Stimulated activated CD8-positive, alpha-beta memory T cell treated with anti-CD3 and anti-CD28 coated beads, Interleukin-2, amount 100 ng/mL, for 48 hours (primary cell): ENCODE measurements at places on chromosomes 5 and 9.

GRCh38 chr5:123549256-123549904, 37.4 kb downstream of the CSNK1G3 start:
- peak; percentile 10 for DNase-seq

GRCh38 chr5:15837551-15838289, 337.7 kb downstream of the FBXL7 start:
- DNase-seq: no peak

GRCh38 chr5:177447066-177447610, 524 bp downstream of the PRR7 start:
- peak; percentile 51 for DNase-seq

GRCh38 chr9:73149371-73150067, 2.1 kb upstream of the ANXA1 start:
- DNase-seq: no peak

GRCh38 chr9:135787776-135788575, 86.0 kb downstream of the KCNT1 start:
- no peak for DNase-seq

DNA sequence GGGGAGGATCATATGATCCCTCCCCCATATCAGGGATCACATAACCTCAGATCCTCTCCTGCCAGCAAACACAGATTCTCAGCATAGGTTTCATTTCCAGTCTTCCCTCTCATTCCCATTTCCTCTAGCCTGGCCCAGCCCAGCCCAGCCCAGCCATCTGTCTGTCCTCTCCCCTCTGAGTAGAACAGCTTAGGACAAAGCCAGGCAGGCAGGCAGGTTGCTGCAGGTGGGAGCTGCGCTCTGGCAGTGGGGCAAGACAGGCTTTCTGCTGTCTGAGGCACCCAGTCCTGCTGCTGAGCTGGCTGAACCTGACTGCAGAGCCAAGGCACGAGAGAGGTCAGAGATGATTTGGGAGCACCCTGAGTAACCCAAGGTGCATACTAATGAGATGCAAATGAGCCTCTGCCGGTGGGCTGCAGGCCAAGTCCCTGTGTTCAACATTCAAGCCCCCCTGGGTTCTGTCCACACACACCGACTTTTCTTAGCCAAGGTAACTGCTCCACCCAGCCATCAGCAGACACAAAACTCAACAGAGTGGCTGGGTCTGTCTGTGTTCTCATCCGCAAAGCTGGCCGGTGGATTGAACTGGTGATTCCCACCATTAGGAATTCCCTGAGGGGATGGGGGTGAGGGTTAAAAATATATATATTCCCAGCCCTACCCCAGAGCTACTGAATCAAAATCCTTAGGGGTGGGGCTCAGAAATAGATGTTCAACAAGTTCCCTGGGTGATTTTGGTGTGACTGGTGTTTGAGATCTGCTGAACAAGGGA, 9.1 kb downstream of the FAT2 start:
- no peak for DNase-seq

DNA sequence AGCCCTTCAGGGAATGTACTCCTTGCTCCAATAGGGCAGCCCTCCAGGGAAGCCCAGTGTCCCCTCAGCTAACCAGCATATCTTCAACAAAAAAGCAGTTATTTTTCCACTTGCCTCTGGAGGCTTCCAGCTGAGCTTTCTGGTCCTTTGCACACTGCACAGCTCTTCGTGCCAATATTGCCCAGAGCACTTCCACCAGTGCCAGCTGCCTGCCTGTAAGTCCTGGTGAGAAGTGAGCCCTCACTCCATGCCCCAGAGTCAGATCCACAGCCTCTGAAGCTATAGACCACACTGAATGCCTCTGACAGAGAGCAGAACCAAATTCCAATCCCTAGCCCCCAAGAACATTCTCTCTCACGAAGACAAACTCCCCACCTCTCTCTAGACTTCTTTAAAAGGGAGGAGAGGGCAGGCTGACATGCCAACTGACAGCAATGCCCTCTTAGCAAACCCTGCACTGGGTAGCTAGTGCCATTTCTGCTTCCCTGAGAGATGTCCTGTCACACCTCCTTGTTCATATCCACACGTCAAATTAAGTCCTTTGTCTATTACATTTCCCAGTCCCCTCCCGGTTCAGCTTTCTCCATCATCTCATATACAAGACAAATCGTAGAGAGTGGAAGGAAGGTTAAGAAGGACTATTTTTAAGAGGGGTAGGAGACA, 12.7 kb upstream of the HEXB start:
- DNase-seq: no peak

GRCh38 chr9:92639124-92639523, 30.8 kb downstream of the IPPK start:
- DNase-seq: no peak

GRCh38 chr5:128539038-128539429, 989 bp upstream of the FBN2 start:
- no peak for DNase-seq

DNA sequence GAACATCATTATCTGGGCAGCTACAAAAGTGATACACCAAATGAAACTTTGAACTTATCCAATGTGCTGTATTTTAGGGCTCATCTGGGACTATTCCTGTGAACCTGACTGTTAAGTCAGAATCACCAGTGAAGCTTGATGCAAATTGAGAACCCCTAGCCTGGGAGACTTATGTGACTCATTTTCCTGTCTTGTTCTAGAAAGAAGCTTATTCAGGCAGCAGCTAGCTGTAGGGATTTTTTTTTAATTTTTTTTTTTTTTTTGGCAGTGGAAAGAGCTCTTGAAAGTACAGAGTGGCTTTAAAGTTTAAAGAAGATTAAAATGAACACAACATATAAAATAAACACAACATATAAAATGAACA, 81.1 kb upstream of the TNFAIP8 start:
- no peak for DNase-seq

- DNase-seq: peak; percentile 51
Measured at GRCh38 chr9:124216474-124217176, 41.1 kb upstream of the NEK6 start.
